ENCODE measurements at places on chromosomes 1 and 21. TPM values are rescaled to one million over a fixed set of nuclear protein-coding genes. Genes with fewer than 3 reads are reported as not detected.

The TSSK3 gene
- total RNA-seq, result 1.2 TPM

DNA sequence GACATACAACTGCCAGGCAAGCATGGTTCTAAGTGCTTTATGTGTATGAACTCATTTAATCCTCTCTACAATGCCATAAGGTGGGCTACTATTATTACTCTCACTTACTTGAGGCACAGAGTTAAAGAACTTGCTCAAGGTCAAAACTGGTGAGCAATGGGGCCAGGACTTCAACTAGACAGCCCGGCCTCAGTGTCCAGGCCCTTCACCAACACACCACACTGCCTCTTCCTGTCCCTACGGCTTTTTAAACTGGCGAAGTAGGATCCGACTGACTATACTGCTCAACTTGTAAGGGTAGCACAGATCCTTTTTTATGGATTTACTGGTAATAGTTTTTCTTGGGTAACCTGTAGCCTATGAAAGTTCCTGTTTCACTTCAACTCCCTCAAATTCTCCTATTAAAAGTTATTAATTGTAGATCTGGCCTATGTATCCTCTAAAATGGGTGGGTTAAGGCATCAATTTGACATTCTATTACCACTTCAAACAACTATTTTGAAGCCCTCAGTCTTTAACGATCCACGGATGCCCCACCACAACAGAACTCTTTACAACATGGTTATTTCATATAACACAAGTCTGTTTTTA is 4.3 kb downstream of the ERRFI1 start:
- peaks cover 4% of the 10 kb centered on the region for H3K27me3 ChIP-seq
- no peak overlapping the region for H3K4me3 ChIP-seq
- H3K4me1 ChIP-seq, result peaks cover 5% of the 10 kb centered on the region
- H3K36me3 ChIP-seq, result no peaks in the 10 kb centered on the region
- H3K27ac ChIP-seq, result no peak overlapping the region

DNA sequence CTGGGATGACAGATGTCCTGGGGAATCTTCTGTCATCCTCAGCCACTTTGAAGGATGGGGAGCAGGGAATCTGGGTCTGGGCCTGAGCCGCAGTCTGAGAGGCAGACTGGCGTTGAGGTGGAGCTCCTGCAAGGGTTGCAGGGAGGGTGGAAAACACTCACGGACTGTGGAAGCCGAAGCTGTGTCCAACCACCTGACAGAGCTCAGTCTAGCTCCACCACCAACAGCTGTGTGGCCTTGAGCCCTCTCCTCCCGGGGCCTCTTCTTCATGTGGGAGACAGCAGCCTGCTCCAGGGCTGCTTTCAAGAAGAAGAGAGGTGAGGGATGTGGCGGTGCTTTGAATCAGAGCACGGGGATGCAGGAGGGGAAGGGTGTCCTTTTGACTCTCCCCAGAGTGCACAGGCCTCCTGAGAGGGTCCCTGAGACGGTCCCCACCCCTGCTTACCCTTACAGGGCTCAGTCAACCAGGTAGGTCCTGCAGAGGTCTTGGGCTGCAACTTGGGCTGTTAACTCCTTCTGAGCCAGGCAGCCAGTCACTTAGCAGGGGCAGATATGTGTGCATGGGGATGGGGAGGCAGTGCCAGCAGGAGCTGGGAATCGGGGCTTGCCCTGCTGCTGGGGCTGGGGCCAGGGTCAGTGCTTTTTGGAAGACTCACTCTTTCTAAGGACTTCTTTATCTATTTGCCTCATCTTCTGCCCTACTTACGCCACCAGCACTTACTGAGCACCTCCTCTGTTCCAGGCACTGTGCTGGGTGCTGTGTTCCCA is 216.3 kb downstream of the PTPRU start:
- H3K4me3 ChIP-seq, result no peak overlapping the region
- no peaks in the 10 kb centered on the region for H3K36me3 ChIP-seq
- no peaks in the 10 kb centered on the region for H3K4me1 ChIP-seq
- no peak overlapping the region for H3K27ac ChIP-seq
- H3K27me3 ChIP-seq, result no peaks in the 10 kb centered on the region
- no peak for DNase-seq

GRCh38 chr1:160755461-160755860 is 16.4 kb downstream of the SLAMF7 start:
- H3K4me1 ChIP-seq, result peaks cover 27% of the 10 kb centered on the region
- no peak for DNase-seq
- peaks cover 9% of the 10 kb centered on the region for H3K36me3 ChIP-seq
- no peaks in the 10 kb centered on the region for H3K27me3 ChIP-seq
- no peak overlapping the region for H3K4me3 ChIP-seq
- peak overlapping the region; percentile 49 for H3K27ac ChIP-seq

GRCh38 chr1:165666152-165666825 is 32.1 kb downstream of the ALDH9A1 start:
- H3K27ac ChIP-seq, result no peak overlapping the region
- H3K36me3 ChIP-seq, result peaks cover 51% of the 10 kb centered on the region
- H3K27me3 ChIP-seq, result no peaks in the 10 kb centered on the region
- no peaks in the 10 kb centered on the region for H3K4me1 ChIP-seq
- DNase-seq, result no peak

All from GM12878 (cell line).